Hair follicular keratinocyte (primary cell): ENCODE measurements at places on chromosomes 1 and 21. TPM values are rescaled to one million over a fixed set of nuclear protein-coding genes. Genes with fewer than 3 reads are reported as not detected.

The LRP8 gene
- total RNA-seq, result 29.8 and 36.3 TPM in 2 replicates

The ERG gene
- total RNA-seq, result 0.04 and 0.23 TPM in 2 replicates

The GUCA2B gene
- not detected in 2 replicates for total RNA-seq

The ZNF281 gene
- 12.5 and 18.2 TPM in 2 replicates for total RNA-seq

The LDLRAD2 gene
- total RNA-seq, result not detected in 2 replicates

The HSPA6 gene
- total RNA-seq, result 0.23 and 0.27 TPM in 2 replicates

The PGBD2 gene
- 3.4 and 3.5 TPM in 2 replicates for total RNA-seq

The KCNH1 gene
- total RNA-seq, result not detected in 2 replicates

The FCAMR gene
- total RNA-seq, result not detected in 2 replicates

The MX2 gene
- total RNA-seq, result 0.55 TPM in 1 of 2 replicates, not detected in the other

The PLA2G2C gene
- total RNA-seq, result not detected in 2 replicates

The PGBD5 gene
- 0.11 TPM in 1 of 2 replicates, not detected in the other for total RNA-seq

The OR2M3 gene
- not detected in 2 replicates for total RNA-seq

The FCRL4 gene
- not detected in 2 replicates for total RNA-seq

The CAPN8 gene
- not detected in 2 replicates for total RNA-seq

The HES2 gene
- total RNA-seq, result 42.2 and 55.4 TPM in 2 replicates

The KRTAP12-2 gene
- not detected in 2 replicates for total RNA-seq

The L1TD1 gene
- total RNA-seq, result 1.2 and 3.4 TPM in 2 replicates

The GPR25 gene
- not detected in 2 replicates for total RNA-seq

The C21orf58 gene
- 3.8 and 6.5 TPM in 2 replicates for total RNA-seq

The LCE2A gene
- not detected in 2 replicates for total RNA-seq

The RAB25 gene
- 66.7 and 81.8 TPM in 2 replicates for total RNA-seq

The BRINP2 gene
- 0.15 TPM in 1 of 2 replicates, not detected in the other for total RNA-seq

The ATXN7L2 gene
- total RNA-seq, result 2.4 and 4.3 TPM in 2 replicates

The PRR9 gene
- not detected in 2 replicates for total RNA-seq

The TSPAN1 gene
- total RNA-seq, result 31.9 and 57.6 TPM in 2 replicates

The SPRR1B gene
- 31.1 and 43.3 TPM in 2 replicates for total RNA-seq

The BRDT gene
- total RNA-seq, result not detected in 2 replicates

The ITLN2 gene
- total RNA-seq, result not detected in 2 replicates
